CD4-positive, alpha-beta T cell (primary cell): ENCODE measurements at places on chromosomes 3 and 15.
A peak's percentile ranks its signal among the peaks of the same experiment; 100 is the strongest.

DNA sequence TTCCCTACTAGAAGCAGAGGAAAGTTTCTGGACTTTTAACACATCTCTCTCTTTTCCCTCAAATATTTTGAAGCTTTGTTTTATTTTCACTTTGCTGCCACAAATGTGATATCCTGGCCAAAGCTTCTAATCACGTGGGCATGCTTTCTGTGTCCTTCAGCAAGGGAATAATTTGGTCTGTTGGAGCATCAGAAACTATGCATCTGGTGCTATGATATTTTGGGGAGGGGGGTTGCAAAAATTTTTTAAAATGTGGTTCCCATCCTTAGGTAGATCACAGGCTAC lies 254.2 kb downstream of the GAP43 start:
- DNase-seq = no peak

DNA sequence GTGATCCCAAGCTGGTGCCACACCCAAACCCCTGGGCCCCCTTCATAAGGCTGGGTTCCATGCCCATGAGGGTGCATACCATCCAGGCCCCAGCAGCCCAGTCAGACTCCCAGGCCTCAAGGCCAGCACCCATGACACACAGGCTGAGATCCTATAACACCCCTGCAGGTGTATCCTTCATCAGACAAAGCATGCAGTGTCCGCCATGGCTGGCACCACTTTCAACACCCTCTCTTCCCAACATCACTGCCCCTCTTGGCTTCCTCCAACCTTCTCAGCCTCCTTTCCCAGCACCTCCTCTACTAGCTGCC lies 3.5 kb downstream of the CCDC51 start:
- no peak for DNase-seq

DNA sequence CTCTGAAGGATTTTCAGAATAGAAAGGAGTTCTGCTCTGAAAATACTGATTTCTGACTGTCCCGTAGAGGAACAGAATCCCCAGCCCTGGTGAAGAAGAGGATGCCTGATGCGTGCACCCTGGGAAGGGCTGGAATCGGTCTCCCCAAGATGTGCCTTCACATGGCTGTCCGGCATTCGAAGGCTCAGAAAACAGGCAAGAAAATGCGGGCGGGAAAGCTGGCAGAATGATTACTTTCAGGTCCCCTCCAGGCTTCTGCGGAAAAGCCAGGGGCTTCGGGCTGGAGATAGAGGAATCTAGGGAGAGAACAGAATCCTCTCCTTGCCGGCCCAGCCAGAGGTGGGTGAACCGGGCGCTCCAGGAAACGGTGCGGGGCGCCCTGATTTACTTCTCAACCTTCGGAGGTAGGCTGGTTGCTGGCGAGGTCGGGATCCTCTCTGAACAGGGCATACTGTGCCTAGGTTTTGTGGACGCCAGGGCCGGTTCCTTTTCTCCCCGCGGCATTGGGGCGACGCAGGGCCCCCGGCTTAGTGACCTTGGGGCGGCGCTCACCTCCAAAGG lies 2.5 kb downstream of the FOXL2NB start:
- no peak for DNase-seq

- no peak for DNase-seq
These were observed 539 bp upstream of the TLNRD1 start for GRCh38 chr15:81000144-81000623.

DNA sequence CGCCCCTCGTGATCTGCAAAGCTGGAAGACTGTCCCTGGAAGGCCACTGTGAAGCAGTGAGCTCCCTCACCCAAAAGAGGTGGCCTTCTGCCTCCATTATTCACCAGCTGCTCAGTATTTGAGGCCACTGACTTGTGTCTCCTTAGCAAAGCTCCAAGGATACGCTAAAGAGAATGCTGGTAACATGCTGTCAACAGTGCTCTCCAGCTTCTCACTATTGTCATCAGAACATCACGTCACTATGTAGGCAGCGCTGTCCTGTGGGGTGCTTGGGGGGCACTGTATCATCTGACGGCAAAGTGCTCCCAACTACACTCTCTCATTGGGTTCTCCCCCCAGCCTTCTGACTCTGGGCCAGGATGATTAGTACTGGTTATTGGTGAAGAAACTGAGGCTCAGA lies 14.3 kb downstream of the ITIH4 start:
- no peak for DNase-seq

- DNase-seq = no peak
These were observed 62.0 kb upstream of the ACP3 start for GRCh38 chr3:132255041-132255745.

DNA sequence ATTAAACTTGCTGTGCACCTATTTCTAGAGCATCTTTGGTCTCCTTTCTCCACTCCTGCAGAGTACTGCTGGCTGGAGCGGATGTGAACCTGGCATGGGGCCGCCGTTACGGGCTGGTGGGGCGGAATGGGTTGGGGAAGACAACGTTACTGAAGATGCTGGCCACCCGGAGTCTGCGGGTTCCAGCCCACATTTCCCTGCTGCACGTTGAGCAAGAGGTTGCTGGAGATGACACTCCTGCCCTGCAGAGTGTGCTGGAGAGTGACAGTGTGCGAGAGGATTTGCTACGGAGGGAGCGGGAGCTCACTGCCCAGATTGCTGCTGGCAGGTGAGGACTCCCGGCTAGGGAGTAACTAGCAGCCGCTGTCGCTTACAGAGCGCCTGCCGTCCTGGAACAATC lies 2.1 kb downstream of the ABCF3 start:
- no peak for DNase-seq

- no peak for DNase-seq
These were observed 64.5 kb downstream of the SMAD6 start for GRCh38 chr15:66766282-66767230.

GRCh38 chr3:95289295-95289694 lies 1226.4 kb downstream of the NSUN3 start:
- no peak for DNase-seq

GRCh38 chr3:163812006-163812405 lies 1266.3 kb downstream of the SI start:
- DNase-seq = no peak

- no peak for DNase-seq
These were observed 25.8 kb upstream of the BLM start for GRCh38 chr15:90691369-90691768.

DNA sequence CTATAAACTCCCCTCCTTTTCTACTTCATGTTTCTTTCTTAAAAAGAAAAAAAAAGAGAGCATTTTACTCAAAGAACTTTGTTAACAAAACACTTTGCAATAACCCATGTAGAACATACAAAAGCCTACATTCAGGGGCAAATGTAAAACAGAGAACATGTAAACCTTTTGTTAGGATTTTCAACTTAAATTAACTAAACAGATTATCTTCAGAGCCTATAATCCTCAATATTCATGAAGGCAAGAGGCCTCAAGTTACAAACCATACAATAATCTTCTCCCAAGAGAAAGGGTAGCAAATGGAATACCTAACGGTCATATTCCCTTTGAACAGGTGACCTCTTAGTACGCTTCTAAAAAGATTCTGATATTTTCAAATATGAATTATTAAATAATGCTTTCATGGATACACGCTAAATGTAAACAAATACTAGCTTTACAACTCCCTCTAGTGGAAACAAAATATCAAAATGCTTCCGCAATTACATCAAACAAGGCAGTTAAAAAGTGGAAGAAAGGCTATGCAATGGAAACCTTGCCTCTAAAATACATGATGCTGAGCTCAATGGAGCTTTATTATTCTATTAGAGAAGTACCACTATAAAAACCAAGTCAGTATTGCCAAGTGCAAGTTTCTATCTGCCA lies 9.9 kb downstream of the CEP152 start:
- DNase-seq = no peak

DNA sequence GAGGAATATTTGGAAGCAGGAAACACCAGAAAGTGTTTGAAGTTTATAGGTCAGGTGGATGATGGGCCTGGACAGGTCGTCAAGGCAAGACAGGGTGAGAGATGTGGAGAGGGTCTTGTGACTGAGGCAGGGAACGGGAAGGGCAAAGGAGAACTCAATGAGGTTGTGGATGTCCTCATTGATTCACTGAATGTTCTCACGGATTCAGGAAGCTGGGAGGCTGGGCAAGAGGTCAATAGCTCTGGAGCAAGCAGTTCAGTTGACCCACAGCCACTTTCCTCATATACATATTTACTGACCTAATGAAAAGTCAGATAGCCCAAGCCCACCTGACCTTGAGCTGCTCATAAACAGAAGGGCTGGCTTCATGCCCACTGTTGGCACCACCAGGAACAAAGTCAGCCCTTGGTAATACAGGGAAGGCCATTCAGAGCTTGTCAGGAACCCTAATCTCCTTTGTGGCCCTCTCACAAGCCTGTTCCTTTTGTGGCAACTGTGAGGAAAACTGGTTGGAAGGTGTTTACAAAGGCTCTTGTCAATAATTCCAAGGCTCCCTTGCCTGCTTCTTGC lies 31.6 kb downstream of the ARRDC4 start:
- DNase-seq = no peak

GRCh38 chr15:55694652-55695150 lies 48.3 kb downstream of the PRTG start:
- DNase-seq = no peak

DNA sequence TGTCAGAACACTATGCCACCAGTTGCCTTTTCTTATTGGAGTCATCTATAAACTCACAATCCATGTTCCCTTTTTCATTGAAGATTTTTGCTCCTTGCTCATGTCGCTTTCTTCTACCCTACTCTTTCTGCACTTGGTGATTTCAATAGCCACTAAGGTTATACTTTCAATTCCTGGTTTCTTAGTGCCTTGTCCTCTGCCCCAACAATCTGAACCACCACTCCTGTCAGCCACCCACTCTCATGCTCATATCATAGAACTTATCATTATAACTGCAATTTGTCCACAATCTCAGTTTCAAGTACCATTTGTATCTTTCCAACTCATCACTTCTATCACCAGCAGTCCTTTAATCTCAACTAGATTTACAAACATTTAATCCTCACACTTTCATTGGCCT lies 10.0 kb upstream of the GRAMD1C start:
- DNase-seq = no peak

DNA sequence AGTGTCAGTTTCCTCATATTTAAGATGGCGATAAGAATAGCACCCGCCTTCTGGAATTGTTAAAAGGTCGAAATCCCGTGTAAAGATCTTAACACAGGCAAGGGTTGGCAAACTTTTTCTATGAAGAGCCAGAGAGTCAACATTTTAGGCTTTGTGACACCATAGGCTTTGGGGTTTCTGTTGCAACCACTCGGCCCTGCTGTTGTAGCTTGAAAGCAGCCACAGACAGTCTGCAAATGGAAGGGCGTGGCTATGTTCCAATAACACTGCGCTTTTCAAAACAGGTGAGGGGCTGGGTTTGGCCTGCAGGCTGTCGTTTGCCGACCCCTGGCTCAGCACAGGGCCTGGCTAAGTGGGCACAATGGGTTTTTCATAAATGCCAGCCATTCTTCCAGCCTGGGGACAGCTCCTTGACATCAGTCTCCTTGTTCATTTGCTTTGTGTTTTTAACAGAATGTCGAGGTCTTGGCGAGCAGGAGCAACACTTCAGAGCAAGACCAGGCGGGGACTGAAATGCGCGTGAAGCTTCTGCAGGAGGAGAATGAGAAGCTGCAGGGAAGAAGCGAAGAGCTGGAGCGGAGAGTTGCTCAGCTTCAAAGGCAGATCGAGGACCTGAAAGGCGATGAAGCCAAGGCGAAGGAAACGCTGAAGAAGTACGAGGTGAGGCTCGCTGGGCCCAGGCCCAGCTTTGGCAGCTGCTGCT lies 75.2 kb upstream of the MYZAP start:
- DNase-seq = no peak

DNA sequence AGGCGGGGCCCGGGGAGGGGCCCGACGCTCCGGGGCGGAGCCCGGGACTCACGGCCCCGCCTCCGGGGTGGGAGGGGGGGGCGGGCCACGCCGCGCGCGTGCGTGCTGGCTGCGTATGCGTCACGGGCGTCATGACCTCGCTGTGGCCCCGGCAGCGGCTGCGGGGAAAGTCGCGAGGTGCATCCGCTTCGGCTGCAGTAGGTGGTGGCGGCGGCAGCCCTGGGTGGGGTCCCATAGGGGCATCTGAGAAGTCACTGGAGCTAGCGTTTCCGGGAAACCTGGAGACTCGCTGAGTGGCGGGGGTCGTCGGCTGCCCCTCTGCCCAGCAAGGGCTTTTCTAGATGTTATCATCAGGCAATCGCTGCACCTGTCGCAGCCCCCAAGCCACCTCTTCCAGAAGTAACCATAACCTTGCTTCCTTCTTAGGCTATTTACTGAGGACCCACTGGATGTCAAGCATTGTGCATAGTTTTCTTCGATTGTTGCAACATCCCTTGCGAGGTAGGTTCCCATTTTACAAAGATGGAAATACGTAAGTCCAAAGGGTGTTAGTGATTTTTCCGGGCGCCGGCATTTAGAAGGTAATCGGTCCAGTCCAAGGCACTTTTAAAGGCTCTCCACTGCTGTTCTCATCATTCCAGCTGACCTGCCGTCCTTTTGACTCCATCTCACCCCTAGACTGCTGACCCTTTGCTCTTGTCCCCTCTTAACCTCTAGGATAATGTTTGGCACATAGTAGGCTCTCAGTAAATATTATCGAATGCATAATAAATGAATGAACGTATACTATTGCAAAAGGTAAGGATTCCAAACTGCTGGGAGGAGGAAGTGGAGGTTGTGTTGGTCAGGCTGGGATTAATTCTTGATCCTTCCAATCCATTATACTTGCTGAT lies at the start of gene GDPGP1:
Gene GDPGP1, plus strand, starts transcription at position 114 of the 893 bp plus-strand sequence. CDS start 6,700 bp downstream, outside the sequence.
- DNase-seq = peak; percentile 78

GRCh38 chr15:72545156-72545555 lies 71.0 kb downstream of the ARIH1 start:
- no peak for DNase-seq

- no peak for DNase-seq
These were observed 45.9 kb downstream of the IQCH start for GRCh38 chr15:67300266-67301025.

DNA sequence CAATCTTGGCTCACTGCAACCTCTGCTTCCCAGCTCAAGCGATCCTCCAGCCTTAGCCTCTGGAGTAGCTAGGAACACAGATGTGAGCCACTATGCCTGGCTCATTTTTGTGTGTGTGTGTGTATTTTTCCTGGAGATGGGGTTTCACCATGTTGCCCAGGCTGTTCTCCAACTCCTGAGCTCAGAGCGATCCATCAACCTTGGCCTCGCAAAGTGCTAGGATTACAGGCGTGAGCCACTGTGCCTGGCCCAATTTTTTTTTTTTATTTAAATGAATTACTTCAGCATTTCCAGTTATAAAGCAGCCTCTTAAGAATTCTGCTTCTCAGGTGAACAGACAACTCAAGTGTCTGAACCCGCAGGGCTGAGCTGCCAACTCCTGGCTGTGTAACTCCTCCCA lies 20.1 kb upstream of the ST3GAL6 start:
- DNase-seq = no peak

DNA sequence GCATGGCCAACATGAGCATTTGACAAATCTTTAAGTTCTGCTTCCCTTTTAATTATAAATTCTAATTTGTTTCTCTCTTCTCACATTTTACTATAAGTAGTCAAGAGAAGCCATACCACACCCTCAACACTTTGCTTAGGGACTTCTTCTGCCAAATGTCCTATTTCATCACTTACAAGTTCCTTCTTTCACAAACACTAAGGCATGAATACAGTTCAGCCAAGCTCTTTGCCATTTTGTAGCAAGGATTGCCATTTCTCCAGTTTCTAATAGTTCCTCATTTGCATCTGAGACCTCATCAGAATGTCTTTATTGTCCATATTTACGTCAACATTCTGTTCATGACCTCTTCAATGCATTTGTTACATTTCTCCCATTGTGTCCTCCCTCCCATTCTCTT lies 29.4 kb downstream of the SLC22A14 start:
- DNase-seq = no peak

GRCh38 chr3:59412516-59412915 lies 362.7 kb upstream of the CFAP20DC start:
- no peak for DNase-seq
